Dorsolateral prefrontal cortex (tissue), 122 donors: ENCODE measurements at places on chromosomes 7 and 10.

GRCh38 chr10:7186387-7187018 lies 224.3 kb downstream of the SFMBT2 start:
- DNase-seq = no peak

DNA sequence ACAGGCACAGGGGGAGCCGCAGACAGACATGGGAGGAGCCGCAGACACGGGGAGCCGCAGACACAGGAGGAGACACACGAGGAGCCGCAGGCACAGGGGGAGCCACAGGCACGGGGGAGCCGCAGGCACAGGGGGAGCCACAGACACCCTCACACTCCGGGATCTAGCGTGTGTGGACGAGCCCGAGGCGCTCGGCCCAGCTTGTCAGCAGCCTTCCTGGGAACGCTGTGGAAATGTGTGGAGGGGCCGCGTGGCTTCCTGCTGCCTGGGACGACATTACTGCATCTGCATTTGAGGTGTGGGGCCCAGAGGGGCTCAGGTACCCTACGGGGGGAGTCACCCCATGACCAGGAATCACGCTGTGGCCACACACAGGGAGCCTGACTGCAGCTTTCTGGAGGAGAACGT lies 313.2 kb downstream of the PTPRN2 start:
- DNase-seq = no peak

DNA sequence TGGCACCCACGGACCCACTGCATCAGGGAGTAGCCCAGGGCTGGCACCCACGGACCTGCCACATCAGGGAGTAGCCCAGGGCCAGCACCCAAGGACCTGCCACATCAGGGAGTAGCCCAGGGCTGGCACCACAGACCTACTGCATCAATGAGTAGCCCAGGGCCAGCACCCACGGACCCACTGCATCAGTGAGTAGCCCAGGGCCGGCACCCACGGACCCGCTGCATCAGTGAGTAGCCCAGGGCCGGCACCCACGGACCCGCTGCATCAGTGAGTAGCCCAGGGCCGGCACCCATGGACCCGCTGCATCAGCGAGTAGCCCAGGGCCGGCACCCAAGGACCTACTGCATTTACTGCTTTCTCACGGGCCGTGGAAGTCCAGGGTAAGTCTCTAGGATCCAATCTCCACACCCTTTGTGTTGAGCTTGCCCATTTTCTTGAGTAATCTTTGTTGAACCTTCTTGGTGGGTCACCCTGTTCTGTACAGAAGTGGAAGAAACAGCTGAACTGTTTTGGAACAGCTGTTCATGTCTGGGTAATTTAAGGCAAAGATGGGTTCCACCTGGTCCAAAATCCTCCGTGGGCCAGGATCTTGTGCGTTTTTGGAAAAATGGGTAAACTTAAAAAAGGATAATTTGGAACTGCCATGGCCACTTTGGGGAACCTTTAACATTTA lies 69.0 kb downstream of the VIPR2 start:
- DNase-seq = no peak

GRCh38 chr10:3180355-3181025 lies 7.9 kb upstream of the PITRM1 start:
- no peak for DNase-seq

DNA sequence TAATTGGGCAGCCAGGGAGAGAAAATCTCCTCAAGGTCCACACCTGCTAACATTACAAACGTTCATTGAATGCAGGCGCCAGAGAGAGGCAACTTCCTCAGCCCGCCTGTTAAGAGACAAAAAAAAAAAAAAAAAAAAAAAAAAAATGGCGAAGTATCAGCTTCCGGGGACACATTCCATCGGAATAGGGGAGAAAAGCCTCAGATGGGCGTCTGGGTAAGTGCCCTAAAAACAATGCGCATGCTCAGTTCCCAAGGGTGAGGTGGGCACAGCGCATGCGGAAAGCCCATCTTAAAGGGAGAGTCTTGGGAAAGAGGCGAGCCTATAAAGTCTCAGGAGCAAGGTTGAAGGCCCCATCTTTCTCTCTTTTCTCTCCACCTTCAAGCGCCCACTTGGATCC lies 1139.7 kb upstream of the CELF2 start:
- no peak for DNase-seq

- no peak for DNase-seq
These were observed 6.3 kb downstream of the COL28A1 start for GRCh38 chr7:7529328-7529727.

- DNase-seq = no peak
These were observed 72.5 kb upstream of the CTBP2 start for GRCh38 chr10:125232841-125233240.

DNA sequence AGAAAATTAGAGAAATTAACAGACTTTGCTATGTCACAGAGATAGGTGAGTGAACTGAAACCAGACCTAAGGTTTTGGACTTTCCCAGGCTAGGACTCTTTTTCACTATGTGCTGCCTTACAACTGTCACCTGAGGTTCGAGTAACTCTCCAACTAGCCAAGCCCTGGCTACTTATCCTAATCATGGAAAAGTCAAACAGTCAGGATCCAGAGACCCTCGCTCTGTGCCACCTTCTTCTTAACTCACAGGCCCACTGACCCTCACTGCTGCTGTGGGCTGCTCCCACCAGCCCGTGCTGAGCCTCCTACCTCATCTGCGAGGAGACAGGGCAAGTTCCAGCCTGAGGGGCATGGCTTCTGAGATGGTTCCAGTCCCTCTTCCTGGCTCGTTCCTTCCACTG lies 211.4 kb upstream of the KLF14 start:
- no peak for DNase-seq

GRCh38 chr7:46479680-46480079 lies 558.6 kb upstream of the IGFBP3 start:
- no peak for DNase-seq
